ENCODE measurements at places on chromosomes 5 and 9.
A peak's percentile ranks its signal among the peaks of the same experiment; 100 is the strongest.

DNA sequence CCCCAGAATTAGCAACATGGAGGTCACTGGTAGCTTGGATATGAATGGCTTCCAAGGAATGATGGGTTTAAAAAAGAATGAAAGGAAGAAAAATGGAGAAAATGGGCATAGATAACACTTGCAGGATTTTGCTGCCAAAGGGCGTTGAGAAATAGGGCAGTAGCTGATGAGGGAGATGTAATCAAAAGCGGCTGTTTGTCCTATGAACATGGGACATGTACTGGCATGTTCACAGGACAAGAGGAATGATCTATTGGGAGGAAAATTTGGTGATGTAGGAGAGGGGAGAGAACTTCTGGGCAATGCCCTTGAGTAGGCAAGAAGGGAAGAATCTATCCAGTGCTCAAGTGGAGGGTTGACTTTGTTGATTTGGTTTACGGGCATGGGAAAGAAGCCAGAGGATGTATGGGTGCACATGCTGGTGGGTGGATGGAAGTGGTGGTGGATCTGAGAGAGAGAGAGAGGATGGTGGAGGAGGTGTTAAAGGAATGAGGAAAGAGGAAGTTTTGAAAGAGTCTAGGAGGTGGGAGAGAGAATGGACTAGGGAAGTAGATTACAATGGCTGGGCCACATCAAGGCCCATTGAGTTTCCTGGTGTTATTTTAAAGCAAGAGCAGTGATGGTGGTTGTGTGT is 115.1 kb upstream of the MVB12B start:
- DNase-seq = no peak

- DNase-seq = no peak
Observed at GRCh38 chr9:128340691-128341434, 536 bp downstream of the SLC27A4 start.

- DNase-seq = no peak
Observed at GRCh38 chr9:128969491-128969890, 22.0 kb downstream of the NUP188 start.

- no peak for DNase-seq
Observed at GRCh38 chr5:143055596-143056338, 285.6 kb downstream of the ARHGAP26 start.

- no peak for DNase-seq
Observed at GRCh38 chr5:67511911-67512310, 315.3 kb upstream of the CD180 start.

DNA sequence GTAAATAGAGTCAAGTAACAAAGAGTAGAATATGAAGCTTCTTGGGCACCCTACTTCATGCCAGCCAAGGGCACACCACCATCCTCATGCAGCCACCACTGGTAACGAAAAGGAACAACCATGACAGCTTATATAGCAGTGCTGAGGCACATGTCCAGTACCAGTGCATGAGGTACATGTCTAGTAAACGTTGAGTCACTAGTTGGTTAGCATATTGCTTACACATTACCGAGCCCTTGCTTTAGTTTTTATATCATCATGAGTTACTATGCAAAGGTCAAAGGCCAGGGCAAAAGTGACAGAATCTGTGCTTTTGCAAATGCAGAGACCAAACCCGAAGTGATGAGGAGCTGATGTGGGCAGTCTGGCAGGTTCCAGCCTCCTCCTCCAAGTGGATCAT is 147.1 kb upstream of the MAP1B start:
- DNase-seq = no peak

DNA sequence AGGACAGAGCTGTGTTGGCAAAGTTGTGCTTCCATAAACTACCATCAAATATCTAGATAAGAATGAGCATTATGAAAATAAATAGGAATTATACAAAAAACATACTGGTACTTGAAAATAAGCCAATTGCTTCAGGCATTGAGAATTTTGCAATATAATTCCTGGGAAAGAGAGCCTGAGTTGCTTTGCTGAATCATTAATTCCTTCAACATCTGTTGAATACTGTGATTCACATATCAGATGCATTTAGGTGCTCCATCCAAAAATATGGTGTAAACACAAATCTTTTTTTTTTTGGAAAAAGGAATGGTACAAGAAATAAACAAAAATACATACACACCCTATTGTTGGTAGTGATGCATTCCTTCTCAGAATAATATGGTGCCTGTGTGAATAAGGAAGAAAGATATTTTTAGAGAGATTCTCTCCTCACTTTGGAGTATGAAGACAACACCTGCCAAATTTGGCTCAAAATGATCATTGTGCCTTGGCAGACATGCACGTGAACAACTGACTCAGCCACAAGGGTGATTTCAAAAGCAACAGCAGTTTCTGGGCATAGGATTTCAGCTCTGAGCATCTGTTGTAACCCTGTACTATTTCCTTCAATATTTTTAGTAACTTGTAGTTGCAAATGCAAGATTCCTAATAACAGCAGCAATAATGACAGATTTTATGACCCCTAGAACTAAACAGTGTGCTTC is 96.7 kb downstream of the CAVIN4 start:
- no peak for DNase-seq

DNA sequence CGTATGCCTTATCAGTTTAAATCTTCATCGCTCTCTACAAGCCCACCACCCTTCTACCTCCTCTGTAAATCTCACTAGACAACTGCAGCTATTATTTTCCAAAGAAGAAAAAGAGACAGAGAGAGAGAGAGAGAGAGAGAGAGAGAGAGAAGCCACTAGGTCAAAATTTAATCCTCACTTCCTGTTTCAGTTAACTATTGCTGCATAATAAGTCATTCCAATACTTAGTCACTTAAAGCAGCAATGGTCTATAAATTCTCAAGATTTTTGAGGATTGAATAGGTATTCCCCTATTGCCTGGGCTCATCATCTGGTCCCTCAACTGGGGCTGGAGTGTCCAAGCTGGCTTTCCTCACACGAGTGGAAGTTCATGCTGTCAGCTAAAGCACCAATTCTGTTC is 68.8 kb downstream of the ITGA1 start:
- DNase-seq = no peak

DNA sequence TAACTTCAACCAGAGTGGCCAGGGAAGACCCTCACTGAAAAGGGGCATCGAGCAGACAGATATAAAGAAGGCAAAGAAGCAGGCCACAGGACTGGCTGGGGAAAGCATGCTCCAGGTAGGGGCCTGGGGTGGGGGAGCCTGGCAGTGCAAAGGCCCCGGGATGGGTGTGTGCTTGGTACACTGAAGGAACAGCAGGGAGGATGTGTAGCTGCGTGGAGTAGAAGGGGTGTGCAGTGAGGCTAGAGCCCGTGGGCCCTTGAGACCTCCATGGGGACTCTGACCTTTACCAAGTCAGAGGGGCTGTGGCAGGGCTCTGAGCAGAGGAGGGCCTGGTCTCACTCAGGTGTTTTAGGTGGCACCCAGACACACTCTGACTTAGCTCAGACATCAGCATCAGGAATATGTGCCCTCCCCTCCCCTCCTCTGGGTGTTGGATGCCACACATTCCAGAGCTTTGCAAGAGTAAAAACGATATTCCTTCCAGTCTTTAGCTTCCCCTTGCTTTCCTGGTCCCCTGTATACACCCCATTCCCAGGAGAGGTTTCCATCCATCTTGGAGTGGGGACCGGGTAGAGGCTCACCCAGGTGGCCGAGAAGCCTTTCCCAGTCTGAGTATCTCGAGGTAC is 7.6 kb downstream of the TRIM7 start:
- DNase-seq = no peak

DNA sequence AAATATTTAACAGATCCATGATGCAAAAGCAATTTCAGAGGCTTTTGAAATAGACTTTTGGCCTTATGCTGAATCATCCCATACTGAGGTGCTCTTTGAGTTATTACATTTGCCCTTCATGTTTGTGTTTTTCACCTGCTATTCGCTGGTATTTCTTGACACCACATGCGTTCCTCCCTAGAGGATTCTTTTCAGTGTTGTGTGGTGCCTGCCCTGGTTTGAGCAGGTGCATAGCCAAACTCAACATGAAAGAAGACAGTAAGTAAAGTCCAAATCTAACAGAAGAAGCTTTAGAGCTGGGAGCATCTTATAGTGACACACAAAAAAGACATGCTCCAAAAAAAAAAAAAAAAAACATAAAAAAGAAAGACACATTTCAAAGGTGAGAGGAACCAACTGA is 796.3 kb downstream of the SEMA5A start:
- no peak for DNase-seq

GRCh38 chr9:129013674-129014073 is 14.5 kb downstream of the SH3GLB2 start:
- no peak for DNase-seq

DNA sequence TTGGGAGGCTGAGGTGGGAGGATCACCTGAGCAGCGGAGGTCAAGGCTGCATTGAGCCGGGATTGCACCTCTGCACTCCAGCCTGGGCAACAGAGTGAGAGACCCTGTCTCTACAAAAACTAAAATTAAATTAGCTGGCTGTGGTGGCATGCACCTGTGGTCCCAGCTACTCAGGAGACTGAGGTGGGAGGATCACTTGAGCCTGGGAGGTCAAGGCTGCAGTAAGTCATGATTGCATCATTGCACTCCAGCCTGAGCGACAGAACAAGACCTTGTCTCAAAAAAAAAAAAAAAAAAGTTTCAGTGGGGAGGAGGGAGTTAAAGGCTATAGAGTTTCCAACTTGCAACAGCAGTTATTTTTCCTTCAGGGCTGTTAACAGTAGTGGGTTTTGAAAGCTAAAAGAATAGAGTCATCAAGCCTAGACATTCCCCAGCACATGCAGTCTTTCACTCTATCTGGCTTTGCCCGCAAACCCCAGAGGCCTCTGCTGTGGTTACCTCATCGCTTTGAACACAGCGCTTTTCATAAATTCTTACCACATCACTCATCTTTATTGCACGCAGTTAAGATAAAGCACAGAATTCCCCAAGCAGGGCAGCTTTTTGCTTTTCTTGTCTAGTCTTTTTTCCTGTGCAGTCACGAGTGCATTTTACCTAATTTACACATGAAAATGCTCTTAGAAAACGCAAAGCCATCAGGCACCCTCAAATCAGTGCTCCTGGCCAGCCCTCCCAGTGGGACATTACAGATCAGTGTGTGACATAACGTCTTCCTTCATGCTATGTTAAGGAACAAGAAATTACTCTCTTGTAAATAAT is 8.7 kb upstream of the SLC2A8 start:
- peak; percentile 88 for DNase-seq

- no peak for DNase-seq
Observed at GRCh38 chr9:105676351-105676923, 14.2 kb downstream of the TAL2 start.

GRCh38 chr5:111602817-111603445 is 90.6 kb upstream of the STARD4 start:
- DNase-seq = no peak

- DNase-seq = no peak
Observed at GRCh38 chr5:68027519-68027918, 188.0 kb upstream of the PIK3R1 start.

- no peak for DNase-seq
Observed at GRCh38 chr9:79490657-79491248, 81.0 kb upstream of the TLE4 start.

GRCh38 chr9:103997856-103998370 is 96.2 kb upstream of the SMC2 start:
- no peak for DNase-seq

DNA sequence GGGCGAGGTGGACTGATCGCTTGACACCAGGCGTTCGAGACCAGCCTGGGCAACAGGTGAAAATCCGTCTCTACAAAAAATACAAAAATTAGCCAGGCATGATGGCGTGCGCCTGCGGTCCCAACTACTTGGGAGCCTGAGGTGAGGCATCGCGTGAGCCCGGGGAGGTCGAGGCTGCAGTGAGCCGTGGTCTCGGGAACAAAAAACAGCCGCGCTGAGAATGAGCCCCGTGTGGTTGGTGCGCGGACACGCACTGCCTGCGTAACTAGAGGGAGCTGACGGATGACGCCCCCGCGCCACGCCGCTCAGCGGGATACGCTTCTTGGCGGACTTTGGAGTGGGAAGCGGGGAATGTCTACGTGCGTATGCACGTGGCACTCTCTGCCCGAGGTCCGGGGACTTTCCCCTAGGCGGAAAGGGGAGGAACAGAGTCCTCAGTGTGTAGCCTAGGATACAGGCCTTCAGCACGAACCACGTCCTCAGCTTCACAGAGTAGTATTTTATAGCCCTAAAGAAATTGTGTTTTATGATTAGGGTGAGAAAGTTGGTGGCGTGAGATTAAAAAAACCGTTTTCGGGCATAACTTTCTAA is at the start of gene RMRP:
Gene RMRP (minus strand): TSS at position 474 of the 591 bp plus-strand sequence.
- DNase-seq = peak; percentile 81

DNA sequence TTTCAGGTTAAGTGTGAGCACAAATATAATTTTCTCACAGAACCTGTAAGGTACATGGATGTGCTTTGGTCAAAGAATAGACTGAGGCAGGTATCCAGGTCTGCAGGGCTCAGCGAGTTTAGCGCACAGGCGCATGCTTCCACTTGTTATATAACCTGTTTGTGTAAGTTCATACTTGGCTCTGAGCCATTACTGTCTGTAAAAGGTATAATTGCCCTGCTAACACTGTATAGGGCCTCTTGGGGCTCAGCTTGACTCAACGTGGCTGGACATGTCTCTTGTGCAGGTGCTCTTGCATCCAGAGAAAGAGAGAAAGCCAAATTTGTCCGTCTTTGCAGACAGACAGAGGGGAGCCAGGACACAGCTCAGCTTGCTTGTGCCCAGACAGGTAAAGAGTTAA is 759.6 kb downstream of the MTRR start:
- no peak for DNase-seq

- no peak for DNase-seq
Observed at GRCh38 chr9:86783884-86784283, 163.4 kb downstream of the GAS1 start.

- no peak for DNase-seq
Observed at GRCh38 chr5:174381241-174381640, 335.7 kb downstream of the NSG2 start.

GRCh38 chr5:81850501-81851357 is 99.8 kb upstream of the SSBP2 start:
- DNase-seq = no peak

GRCh38 chr5:133328800-133329199 is 277.0 kb downstream of the HSPA4 start:
- DNase-seq = no peak

GRCh38 chr5:131222731-131223130 is 41.1 kb upstream of the CDC42SE2 start:
- DNase-seq = no peak

DNA sequence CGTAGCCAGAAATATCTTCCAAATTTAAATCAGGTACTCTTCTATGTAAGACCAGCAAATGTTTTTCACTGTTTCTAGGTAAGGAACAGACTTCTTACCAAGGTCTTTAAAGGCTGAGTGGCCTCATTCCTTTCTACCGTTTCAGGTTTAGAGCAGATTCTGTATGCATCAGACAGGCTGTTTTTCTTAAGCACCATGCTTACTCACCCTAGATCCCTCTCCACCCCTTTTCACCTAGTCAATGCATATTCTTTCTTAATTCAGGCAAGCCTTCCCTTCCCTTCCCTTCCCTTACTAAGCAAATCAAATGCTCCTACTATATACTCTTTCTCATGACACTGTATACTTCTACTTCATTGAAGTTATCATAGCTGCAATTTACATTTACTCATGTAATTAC is 70.7 kb downstream of the RFX3 start:
- DNase-seq = no peak
